Large intestine (tissue), 12 donors: ENCODE measurements at places on chromosomes 12 and 14. TPM values are rescaled to one million over a fixed set of nuclear protein-coding genes. Genes with fewer than 3 reads are reported as not detected.

DNA sequence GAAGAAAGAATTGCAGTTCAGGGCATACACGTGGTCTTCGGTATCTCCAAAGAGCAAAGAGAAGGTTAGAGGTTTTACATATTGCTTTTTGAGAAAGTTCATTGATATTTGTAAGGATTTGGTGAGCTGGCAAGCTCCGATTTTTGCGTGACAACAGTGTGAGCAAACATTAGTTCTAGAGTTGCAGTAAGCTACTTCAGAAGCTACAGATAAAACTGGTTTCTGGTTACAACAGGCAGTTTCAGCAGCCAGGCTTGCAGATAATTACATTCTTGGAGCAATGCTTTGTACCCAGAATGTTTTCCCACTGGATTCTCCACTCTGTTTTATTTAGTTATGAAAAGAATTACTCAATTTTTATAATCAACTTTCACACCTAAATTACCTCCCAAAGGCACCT, 28.2 kb downstream of the KLRK1 start:
- H3K27ac ChIP-seq: no peak overlapping the region
- H3K36me3 ChIP-seq: no peaks in the 10 kb centered on the region
- H3K27me3 ChIP-seq: no peaks in the 10 kb centered on the region
- no peak overlapping the region for H3K4me3 ChIP-seq
- no peak for DNase-seq
- peaks cover 28% of the 10 kb centered on the region for H3K4me1 ChIP-seq

DNA sequence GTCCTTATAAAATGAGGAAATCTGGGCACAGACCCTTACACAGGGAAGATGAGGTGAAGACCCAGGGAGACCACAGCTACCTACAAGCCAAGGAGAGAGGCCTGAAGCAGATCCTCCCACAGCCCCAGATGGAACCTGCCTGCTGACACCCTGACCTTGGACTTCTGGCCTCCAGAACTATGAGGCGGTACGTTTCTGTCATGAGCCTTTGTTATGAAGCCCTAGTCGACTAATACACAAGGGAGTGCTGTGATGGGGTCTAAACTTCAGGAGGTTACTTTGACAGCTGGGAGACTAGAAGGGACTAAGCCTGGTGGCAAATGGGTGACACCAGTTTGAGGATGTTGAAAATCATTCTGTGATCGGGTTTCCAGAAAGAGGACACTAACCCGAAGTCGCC, 85.0 kb downstream of the RNF34 start:
- no peak overlapping the region for H3K4me3 ChIP-seq
- no peaks in the 10 kb centered on the region for H3K4me1 ChIP-seq
- DNase-seq: no peak
- H3K27ac ChIP-seq: no peak overlapping the region
- H3K27me3 ChIP-seq: no peaks in the 10 kb centered on the region

GRCh38 chr14:75401361-75401760, 26.5 kb upstream of the JDP2 start:
- no peak overlapping the region for H3K4me3 ChIP-seq
- H3K27ac ChIP-seq: no peak overlapping the region
- peaks cover 13% of the 10 kb centered on the region for H3K4me1 ChIP-seq
- DNase-seq: peak; percentile 33
- H3K36me3 ChIP-seq: no peaks in the 10 kb centered on the region

DNA sequence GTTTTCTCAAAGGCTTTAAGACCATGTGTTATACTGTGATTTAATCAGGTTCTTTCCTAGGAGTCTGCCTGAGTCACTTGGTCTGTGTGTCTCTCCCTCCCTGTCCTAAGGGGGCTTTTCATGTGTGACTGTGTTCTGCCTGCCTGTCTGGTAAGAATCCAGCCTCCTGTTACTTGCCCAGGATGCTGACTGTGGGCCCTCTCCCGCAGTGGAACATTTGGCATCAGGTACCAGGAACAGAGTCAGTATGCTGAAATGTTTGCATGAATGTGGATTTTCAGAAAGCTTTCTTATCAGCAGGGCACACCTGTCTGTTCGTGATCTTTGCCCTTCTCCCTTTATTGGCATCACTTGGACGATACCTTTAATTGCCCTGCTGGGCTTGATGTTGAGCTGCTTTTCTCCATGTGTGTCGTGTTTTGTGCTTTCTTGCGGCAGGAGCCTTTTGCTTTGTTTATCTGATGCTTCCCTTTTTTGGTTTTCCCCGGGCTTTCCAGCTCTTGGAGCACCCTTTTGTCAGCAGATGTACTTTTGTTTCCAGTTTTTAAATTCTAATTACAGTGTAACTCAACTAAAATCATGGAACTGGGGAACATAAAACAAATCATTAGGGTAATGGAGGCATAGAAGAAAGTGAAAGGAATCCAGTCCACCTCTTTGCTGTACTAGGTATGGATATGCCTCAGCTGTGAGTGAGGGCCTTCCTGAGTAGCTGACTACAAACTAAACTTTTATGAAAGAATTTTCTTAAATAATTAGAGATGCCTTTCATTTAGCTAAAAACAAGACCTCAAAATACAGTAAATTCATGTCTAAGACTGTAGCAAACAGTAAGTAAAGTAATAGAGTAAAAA, 72.5 kb downstream of the TRAF3 start:
- no peaks in the 10 kb centered on the region for H3K36me3 ChIP-seq
- H3K4me1 ChIP-seq: peaks cover 28% of the 10 kb centered on the region
- no peaks in the 10 kb centered on the region for H3K27me3 ChIP-seq
- H3K4me3 ChIP-seq: no peak overlapping the region
- peak overlapping the region; percentile 63 for H3K27ac ChIP-seq
- DNase-seq: peak; percentile 78

Gene GDF3
- polyA plus RNA-seq: 0.27 TPM

DNA sequence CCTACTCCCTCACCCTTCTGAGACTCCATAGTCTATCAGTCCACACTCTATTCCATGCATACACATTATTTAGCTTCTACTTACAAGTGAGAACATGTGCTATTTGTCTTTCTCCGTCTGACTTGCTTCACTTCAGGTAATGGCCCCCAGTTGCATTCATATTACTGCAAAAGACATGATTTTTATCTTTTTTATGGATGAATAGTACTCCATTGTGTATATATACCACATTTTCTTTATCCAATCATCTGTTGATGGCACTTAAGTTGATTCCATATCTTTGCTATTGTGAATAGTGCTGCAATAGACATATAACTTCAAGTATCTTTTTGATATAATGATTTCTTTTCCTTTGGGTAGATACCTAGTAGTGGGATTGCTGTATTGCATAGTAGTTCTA, 171.8 kb downstream of the DACT1 start:
- no peaks in the 10 kb centered on the region for H3K36me3 ChIP-seq
- no peak overlapping the region for H3K27ac ChIP-seq
- H3K4me1 ChIP-seq: no peaks in the 10 kb centered on the region
- H3K4me3 ChIP-seq: no peak overlapping the region
- DNase-seq: no peak

DNA sequence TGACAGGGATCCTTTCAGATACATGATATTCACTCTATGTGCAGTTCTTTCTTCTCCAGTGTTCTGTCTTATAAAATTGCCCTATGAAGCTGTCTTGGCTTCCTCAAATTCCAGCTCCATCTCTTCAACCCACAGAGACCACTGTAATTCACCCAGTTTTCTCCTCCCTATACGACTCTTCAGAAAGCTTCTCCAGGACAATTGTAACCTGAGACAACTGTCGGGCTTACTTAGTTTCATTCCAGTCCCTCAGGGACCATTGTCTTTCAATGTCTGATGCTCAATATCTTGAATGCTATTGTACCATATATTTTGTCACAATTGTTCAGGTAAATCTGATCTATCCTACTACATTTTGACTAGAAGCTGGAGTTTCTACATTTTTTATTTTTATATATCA, 345.3 kb downstream of the RPL10L start:
- no peak overlapping the region for H3K27ac ChIP-seq
- H3K36me3 ChIP-seq: no peaks in the 10 kb centered on the region
- H3K4me3 ChIP-seq: no peak overlapping the region
- H3K4me1 ChIP-seq: no peaks in the 10 kb centered on the region
- no peaks in the 10 kb centered on the region for H3K27me3 ChIP-seq

Gene COX8C
- 0.27 TPM for polyA plus RNA-seq

Gene OR6C1
- polyA plus RNA-seq: not detected

DNA sequence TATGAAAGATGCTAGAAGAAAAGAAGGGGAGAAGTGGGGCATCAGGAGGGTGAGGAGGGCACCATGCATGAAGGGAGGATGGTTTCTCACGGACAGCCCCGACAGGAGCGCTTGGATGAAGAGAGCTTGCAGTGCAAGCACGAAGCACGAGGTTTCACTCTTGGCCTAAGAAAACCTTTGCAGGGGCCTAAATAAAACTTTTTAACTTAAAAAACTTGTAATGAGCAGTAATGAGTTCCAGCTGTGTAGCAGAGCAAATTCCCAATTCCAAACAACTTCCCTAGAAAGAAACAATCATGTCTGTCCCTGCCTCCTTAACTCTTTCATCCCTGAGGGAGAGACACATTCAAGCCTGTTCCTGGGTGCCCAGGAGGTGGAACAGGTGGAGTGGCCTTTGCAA, 119.5 kb downstream of the PAH start:
- DNase-seq: no peak
- no peaks in the 10 kb centered on the region for H3K4me1 ChIP-seq
- H3K27ac ChIP-seq: no peak overlapping the region

- H3K4me1 ChIP-seq: peaks cover 38% of the 10 kb centered on the region
- no peaks in the 10 kb centered on the region for H3K27me3 ChIP-seq
- no peaks in the 10 kb centered on the region for H3K36me3 ChIP-seq
These were observed 58.8 kb upstream of the NUDT4 start for GRCh38 chr12:93318720-93319522.

DNA sequence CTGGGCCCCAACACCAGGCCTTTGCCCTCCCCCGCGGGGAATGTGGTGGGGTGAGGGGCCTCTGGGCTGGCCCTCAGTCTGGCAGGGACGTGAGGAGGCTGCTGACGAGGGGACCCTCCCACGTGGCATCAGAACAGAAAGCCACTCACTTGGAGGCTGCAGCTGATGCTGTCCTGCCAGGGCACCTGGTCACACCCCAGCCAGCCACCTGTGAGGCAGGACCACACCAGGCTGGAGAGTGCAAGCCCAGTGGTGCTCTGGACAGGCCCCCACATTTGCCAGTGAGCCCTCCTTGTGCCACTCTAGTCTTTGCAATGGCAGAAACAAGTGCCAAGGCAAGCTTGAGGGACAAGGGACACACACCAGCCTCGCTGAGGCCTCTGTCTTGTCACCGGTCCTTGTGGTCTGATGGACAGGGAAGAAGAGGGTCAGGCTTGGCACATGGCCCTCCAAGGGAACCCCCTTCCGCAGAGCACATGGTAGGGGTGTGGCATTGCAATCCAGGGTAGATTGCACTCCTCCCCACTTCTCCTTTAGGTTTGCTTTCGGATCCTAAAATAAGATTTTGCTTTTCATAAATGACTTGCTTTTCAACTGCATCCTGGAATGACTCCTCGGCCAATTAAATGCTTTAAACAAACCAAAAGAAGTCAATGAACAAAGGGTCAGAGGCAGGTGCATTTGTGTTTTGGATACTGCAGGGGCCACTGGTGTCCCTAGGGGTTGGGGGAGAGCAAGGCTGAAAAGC, 53.7 kb downstream of the CCDC88C start:
- peaks cover 11% of the 10 kb centered on the region for H3K4me1 ChIP-seq
- H3K27me3 ChIP-seq: no peaks in the 10 kb centered on the region
- no peak for DNase-seq
- no peak overlapping the region for H3K27ac ChIP-seq
- no peak overlapping the region for H3K4me3 ChIP-seq

DNA sequence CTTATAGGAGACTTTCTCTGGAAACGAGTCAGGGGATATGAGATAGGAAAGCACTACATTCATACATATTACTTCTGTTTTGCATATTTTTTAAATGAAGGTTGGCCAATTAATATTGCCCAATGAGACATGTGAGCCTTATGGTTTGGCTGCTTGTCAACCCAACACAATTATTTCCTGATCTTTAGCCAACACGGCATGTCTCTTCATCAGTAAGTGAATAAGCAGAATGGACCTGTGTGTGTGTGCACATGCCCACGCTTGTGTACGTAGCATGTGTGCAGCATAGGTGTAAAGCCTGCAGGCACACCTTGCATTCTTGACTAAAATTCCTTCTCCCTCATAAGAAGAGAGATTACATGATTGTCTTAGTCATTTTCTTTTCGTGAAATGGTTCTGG, 88.3 kb downstream of the STON2 start:
- H3K4me3 ChIP-seq: no peak overlapping the region
- H3K27me3 ChIP-seq: no peaks in the 10 kb centered on the region

Gene PCED1B
- 4.3 TPM for polyA plus RNA-seq

Gene WNT1
- not detected for polyA plus RNA-seq

DNA sequence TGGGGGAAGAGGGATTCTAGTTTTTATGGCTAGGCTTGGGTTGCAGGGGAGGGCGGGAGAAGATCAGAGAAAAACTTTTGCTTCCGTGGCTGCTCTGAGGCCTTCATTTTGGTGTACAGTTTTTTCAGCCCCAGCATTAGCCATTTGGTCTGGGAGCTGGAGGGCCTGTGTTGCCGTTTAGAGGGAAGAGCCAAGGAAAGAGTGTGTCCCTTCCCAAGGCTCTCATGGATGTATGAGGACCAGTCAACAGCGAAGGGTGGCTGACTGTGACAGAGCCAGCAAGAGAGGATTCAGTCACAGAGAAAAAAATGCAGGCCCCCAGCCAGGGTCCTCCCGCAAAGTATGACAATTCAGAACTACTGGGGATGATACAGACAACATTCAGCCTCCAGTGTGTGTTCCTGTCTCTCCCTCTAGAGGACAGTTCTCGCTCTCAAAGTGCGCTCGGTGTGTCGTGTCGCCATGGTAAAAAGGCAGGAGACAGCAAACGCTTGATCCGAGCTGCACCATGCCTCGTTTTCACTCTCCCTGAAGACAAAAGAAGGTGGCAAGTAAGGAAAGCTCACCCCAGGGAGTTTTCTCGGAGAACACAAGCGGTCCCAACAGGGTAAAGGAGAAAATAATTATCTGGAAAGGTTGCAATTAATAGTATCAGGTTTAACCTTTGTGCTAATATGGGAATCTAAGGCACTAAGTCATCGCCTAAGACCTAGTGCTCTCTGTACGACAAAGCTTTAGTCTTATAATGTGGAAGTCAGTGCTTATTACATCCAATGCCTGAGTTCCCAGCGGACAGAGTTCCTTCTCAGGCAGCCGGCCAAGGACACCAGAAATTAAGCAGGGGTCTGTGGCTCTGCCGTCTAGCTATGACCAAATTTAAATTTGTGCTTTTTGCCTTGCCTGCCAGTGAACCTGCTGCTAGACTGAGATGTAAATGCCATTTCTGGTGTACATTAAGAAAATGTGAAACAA, 157.3 kb upstream of the PLXNC1 start:
- H3K27me3 ChIP-seq: no peaks in the 10 kb centered on the region
- H3K27ac ChIP-seq: no peak overlapping the region
- H3K4me1 ChIP-seq: no peaks in the 10 kb centered on the region
- peak; percentile 71 for DNase-seq

DNA sequence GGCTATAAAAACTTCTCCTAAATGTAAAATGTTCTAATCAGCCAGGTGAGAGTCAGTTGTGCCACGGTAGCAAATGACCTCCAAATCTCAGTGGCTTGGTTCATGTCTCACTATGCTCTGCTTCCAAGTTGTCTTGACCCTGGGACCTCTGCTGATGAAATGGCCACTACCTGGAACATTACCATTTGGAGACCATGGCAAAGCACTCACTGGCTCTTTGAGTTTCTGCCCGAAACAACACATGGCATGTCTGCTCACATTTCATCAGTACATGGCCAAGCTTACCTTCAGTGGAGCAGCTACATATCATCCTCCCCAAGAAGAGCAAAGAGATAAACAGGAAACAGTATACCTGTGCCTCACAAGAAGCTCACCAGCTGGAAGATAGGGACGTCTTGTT, 40.2 kb downstream of the PLEKHG7 start:
- H3K4me1 ChIP-seq: no peaks in the 10 kb centered on the region
- no peaks in the 10 kb centered on the region for H3K36me3 ChIP-seq
- no peaks in the 10 kb centered on the region for H3K27me3 ChIP-seq
- DNase-seq: no peak
- no peak overlapping the region for H3K4me3 ChIP-seq

GRCh38 chr12:99810718-99811593, 163.4 kb downstream of the GARIN6 start:
- DNase-seq: peak; percentile 57
- no peak overlapping the region for H3K27ac ChIP-seq

Gene CDCA3
- 29.1 TPM for polyA plus RNA-seq

Gene CACNA2D4
- polyA plus RNA-seq: 5.9 TPM
